ENCODE measurements at places on chromosomes 12 and 14.

DNA sequence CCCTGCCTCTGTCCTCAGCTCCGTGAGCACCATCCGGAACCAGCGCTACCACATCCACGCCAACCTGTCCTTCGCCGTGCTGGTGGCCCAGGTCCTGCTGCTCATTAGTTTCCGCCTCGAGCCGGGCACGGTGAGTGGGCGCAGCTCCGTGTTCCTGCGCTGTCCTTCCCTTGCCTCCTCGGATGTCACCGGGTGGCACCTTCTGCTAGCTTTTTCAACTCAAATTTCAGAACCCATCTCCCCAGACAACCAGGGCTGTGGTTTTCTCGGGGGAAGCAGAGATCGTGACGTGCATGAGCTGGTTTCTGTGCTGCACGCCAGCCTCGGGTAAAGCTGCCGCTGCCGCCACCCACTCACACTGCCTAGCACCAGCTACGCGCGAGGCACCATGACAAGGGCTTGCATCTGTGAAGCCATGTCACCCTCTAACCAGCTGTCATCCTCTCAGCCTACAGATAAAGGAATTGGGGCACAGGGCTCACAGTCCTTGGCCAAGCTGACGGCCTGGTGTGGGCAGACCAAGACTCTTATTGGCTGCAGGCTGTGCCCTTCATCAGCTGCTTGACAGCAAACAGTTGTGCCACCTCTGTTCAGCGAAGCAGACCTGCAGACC is 152.1 kb downstream of the ADGRD1 start:
- no peak for DNase-seq

- no peak for DNase-seq
Observed at GRCh38 chr14:70317969-70318634, 41.4 kb downstream of the COX16 start.

DNA sequence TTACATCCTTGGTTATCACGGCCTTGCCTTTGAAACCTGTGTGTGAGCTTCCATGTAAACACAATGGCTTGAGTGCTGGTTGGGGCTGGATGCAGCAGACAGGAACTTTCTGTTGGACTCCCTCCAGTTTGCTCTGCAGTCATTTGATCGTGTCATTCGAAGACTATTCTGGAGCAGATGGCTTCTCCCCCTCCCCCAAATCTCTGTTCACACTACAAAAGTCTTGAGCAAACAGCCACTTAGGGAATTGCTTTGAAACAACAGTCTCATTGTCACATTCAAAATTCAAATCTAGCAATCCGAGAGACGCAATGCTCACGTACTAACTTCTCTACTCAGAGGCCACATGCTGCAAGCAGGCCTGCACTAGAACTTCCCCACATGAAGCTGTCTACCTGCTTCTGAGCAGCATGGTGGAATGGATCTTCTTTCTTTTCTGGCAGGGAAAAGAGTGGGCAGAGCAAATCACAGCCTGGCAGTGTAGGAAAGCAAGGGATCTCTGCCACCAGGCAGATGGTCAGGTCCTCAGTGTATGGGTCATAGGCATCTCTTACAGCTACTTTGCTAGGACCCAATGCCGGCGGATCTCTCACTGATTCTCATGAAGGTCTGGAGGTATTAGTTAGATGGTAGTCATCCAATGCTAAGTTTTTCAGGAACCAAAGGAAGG is 214.2 kb downstream of the PPM1H start:
- DNase-seq, result no peak

DNA sequence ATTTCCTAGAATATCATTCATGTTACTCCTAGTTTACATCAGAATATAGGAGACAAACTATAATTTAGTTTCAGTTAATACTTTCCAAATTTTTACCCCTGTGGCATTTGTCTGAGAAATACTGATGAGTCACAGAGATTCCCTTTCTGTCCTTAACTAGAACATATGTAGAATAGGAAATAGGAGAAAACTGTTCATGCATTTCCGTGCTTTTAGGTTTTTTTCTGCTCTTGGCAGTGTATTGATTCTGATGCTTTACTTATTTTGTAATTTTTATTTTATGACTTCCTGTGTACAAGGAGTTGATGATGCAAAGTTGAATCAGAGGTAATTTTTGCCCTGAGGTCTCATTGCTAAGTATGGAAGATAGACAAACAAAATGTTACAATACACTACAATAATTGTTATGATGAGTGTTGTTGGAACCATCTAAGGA is 23.0 kb downstream of the MNAT1 start:
- no peak for DNase-seq

DNA sequence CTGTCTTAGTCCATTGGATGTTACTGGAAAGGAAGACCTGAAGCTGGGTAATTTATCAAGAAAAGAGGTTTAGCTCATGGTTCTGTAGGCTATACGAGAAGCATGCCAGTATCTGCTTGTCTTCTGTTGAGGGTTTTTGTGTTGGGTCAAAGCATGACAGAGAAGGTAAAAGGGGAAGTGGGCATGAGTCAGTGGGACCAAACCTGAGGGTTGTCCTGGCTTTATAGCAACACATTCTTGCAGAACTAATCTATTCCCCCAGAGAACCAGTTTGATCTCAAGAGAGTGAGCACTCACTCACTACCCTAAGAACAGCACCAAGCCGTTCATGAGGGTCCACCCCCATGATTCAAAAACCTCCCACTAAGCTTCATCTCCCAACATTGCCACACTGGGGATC is 19.0 kb upstream of the KRAS start:
- DNase-seq, result no peak

GRCh38 chr12:52535574-52535973 is 15.4 kb upstream of the KRT5 start:
- DNase-seq, result no peak

DNA sequence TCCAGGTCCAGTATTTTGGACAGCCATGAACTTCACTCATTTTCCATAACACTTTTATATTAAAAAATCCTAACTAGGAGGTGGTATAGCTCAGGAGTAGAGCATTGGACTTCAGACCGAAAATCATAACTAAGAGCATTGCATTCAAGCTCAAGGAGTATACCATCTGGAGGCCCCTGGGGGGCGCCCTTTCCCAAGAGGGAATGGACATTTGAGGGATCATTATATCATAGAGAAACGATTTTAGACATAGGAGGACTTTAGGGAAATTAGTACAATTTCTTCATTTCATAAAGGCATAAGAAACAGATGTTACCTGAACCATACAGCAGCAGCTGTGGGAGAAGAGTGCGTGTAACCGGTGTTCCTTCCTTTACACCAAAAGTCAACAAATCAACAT is 5.2 kb upstream of the ATG14 start:
- no peak for DNase-seq
